CD4-positive, alpha-beta memory T cell (primary cell): ENCODE measurements at places on chromosomes 1 and 21. TPM values are rescaled to one million over a fixed set of nuclear protein-coding genes. Genes with fewer than 3 reads are reported as not detected.

The PEX11B gene
- 34.7 TPM for total RNA-seq

The TMEM79 gene
- 14.7 TPM for total RNA-seq

The CNKSR1 gene
- total RNA-seq: 3.4 TPM

The SHE gene
- not detected for total RNA-seq

The CFHR3 gene
- not detected for total RNA-seq

The PAQR7 gene
- total RNA-seq: 2.6 TPM

The RGSL1 gene
- total RNA-seq: not detected

The KIF2C gene
- 1.5 TPM for total RNA-seq

The FAM72C gene
- total RNA-seq: 0.20 TPM

The TACSTD2 gene
- not detected for total RNA-seq

The SLC22A15 gene
- 1.2 TPM for total RNA-seq

The ABCD3 gene
- 23.8 TPM for total RNA-seq

The TNFRSF8 gene
- total RNA-seq: not detected

The BACE2 gene
- not detected for total RNA-seq

The SLAMF6 gene
- 56.4 TPM for total RNA-seq

The PLPPR4 gene
- total RNA-seq: not detected

The SEMA6C gene
- total RNA-seq: 8.2 TPM

The MAP1LC3C gene
- total RNA-seq: not detected

The PAQR6 gene
- 1.7 TPM for total RNA-seq

The TNNI3K gene
- total RNA-seq: not detected

The SLC30A2 gene
- not detected for total RNA-seq

The HHIPL2 gene
- 0.75 TPM for total RNA-seq

The OR2AK2 gene
- total RNA-seq: not detected

The HSD3B1 gene
- not detected for total RNA-seq

The KLHDC9 gene
- total RNA-seq: 0.53 TPM

The GOLT1A gene
- 0.39 TPM for total RNA-seq

The CELA3B gene
- total RNA-seq: not detected

The GJA5 gene
- not detected for total RNA-seq

The PLEKHN1 gene
- 2.2 TPM for total RNA-seq

The GPR37L1 gene
- not detected for total RNA-seq

The PODN gene
- not detected for total RNA-seq

The S100A16 gene
- total RNA-seq: not detected

The WNT3A gene
- not detected for total RNA-seq

The BCAN gene
- not detected for total RNA-seq

The PADI4 gene
- 0.14 TPM for total RNA-seq

The IARS2 gene
- 46.0 TPM for total RNA-seq

The TBX15 gene
- not detected for total RNA-seq

The CYP2J2 gene
- 0.20 TPM for total RNA-seq

The FCAMR gene
- not detected for total RNA-seq

The CDC42BPA gene
- 0.49 TPM for total RNA-seq

The TRABD2B gene
- total RNA-seq: not detected

The DNASE2B gene
- not detected for total RNA-seq

The PCP4L1 gene
- not detected for total RNA-seq

The RNU1-3 gene
- 3,010 TPM for total RNA-seq

The KRTAP21-2 gene
- not detected for total RNA-seq

The BARHL2 gene
- total RNA-seq: not detected

The TNFRSF4 gene
- total RNA-seq: 13.5 TPM
